ENCODE measurements at places on chromosomes 16 and 17.
A peak's percentile ranks its signal among the peaks of the same experiment; 100 is the strongest.

GRCh38 chr17:6675201-6675825 is 23.8 kb downstream of the C17orf100 start:
- peak; percentile 12 for DNase-seq

- no peak for DNase-seq
Measured at GRCh38 chr17:73256220-73256619, 5.5 kb downstream of the CPSF4L start.

- DNase-seq: peak; percentile 61
Measured at GRCh38 chr16:47987136-47987535, 168.7 kb downstream of the ABCC12 start.

DNA sequence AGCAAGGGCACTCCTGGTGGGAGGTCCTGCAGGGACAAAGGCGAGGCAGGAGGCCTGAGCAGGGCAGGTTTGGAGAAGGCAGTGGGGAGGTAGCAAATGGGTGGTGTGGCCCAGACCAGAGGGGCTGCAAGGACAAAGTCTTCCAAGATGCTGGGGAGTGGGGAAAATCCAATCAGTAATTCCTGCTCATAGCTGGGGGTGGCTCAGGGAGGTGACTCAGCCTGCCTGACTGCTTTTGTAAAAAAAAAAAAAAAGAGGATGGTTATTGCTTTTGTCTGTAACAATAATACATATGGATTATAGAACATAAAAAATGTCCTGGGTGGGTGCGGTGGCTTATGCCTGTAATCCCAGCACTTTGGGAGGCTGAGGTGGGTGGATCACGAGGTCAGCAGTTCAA is 5.2 kb downstream of the IL34 start:
- peak; percentile 38 for DNase-seq

GRCh38 chr17:28950017-28950751 is 1.1 kb downstream of the PHF12 start:
- DNase-seq: no peak

DNA sequence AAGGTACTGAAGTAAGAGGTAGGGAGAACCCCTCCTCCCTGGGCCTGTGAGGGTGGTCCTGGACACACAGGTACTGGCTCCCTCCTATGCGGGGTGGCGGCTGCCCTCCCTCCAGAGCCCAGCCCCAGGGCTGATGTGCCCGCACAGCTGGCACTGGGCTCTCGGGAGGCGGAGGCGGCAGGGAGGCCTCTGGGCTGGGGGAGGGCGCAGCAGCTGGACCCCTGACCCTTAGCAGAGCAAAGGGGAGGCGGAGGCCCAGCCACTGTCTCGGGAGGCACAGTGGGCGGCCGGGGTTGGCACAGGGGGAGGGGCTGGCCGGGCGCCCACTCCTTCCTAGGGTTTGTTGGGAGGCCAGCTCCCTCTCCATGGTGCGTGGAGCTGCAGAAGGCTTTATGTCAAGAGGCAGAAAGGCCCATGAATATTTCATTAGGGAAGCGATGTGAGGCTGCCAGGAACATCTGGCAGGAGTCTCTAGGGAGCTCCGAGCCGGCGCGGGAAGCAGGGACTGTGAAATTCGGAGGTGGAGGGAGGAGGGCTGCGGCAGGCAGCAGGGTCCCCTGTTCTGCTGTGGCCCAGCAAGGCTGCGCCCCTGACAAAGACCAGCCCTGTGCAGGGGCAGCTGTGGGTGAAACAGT is 44.1 kb upstream of the ACSF3 start:
- DNase-seq: no peak

DNA sequence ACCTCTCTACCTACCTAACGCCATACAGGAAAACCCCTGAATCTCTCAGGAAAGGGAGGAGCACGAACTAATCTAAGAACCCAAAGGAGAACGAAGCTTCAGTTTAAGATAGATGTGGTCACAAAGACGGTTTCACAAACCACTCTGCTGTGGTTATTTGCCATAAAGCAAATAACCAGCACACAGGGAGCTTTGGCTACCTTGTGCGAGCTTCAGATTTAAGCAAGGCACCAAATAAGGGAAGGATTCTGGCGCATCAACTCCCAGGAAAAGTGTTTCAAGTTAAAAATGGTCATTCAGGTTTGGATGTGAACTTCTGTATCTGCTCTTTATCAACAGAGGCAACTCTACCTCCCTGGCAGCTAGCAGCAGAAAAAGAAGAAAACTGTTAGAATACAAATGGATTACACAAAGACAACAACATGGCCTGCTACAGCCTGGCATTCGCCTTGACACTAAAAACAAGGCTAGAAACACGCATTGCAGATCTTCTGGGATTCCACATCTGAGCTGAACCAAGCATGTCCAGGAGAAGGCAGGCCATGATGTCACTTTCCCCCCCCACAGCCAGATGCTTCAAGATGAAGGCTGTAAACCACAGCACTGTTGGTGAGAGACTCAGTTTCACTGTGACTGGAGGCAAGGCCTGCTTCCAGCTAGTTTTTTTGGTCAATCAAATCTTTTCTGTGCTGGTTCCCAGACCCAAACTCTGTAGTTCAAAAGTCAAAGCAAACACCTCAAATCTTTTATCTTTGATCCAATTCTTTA is 43.6 kb downstream of the SMG6 start:
- no peak for DNase-seq

- no peak for DNase-seq
Measured at GRCh38 chr17:31918701-31919128, 17.2 kb upstream of the UTP6 start.

DNA sequence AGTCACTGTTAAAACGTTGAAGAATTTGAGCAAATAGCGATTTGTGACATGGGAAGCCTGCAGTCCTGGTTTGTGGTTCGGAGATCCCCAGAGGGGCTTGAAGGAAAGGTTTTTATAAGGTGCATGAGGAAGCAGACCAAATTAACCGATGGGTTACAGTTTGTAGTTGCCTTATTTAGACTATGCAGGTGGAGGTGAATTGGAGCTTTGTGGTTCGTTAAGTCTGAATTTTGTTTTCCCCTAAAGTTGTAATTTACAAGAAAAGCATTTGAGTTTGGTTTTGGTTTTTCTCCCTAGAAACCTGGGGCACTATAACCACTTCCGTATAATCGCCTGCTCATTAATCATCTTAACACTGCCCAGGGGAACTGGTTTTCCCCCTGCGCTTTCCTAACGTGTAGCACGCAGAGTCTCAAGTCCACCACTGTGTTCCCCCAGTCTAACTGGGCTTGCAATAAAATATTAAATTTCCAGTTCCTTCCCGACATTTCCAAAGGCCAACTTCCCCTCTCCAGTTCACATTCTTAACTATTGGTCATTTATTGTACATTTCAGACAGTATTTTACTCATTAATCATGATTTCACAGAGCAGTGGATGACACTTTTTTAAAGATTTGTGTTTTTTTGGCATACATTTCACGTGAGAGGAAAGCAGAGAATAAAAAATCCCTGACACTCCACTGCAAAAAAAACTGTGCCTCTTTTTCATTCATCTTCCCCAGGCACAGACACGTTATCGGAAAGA is 932 bp downstream of the ZNF267 start:
- peak; percentile 83 for DNase-seq

- DNase-seq: peak; percentile 87
Measured at GRCh38 chr16:4290236-4290830, 17.5 kb upstream of the TFAP4 start.

- DNase-seq: no peak
Measured at GRCh38 chr17:78791840-78792709, 10.0 kb upstream of the CYTH1 start.

DNA sequence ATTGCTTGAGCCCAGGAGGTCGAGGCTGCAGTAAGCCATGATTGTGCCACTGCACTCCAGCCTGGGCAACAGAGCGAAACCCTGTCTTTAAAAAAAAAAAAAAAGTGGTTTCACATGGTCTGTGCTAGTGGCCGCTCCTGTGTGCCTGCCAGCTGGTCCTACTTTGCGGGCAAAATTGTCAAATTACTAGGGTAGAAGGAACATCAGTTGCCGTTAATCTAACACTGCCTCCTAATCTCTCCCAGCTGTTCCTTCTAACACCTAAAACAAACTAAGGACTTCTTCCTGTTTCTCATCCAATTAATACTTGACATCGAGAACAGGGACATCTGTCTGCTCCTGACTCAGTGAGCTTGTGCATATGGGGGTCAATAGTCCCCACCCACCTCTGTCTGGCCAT is 23.9 kb downstream of the TMEM11 start:
- no peak for DNase-seq

DNA sequence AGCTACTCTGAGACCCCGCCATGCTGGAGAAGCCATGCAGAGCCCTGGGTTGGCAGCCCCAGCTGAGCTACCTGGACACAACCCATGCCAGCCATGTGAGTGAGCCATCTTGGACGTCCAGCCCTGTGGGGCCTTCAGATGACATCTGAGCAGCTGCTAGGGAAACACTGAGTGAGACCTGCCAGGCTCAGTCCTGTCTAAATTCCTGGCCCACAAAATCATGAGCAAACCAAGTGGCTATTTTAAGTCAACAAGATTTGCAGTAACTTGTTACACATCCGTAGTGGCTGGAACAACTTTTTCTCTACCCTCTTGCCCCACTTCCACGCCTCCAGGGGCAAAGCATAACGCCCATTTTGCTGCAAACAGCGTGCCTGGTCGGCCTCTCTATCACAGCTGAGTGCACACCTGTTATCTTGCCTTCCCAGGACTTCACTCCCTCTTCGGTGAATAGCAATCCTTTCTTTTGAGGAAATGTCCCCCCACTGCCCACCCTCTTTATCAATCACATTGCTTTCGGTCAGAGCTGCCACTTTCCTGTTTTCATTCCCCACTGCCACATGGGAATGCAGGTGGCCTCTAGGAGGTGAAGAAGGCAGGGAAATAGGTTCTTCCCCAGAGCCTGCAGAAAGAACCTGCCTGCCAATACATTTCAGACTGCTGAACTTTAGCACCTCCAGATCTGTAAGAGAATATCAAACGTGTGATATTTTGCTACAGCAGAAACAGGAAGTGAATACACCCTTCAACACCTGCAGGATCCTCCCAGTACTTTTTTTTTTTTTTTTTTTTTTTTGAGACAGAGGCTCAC is 7.4 kb upstream of the SCIMP start:
- DNase-seq: peak; percentile 67

GRCh38 chr17:55386796-55387332 is 34.8 kb downstream of the MMD start:
- DNase-seq: peak; percentile 27

DNA sequence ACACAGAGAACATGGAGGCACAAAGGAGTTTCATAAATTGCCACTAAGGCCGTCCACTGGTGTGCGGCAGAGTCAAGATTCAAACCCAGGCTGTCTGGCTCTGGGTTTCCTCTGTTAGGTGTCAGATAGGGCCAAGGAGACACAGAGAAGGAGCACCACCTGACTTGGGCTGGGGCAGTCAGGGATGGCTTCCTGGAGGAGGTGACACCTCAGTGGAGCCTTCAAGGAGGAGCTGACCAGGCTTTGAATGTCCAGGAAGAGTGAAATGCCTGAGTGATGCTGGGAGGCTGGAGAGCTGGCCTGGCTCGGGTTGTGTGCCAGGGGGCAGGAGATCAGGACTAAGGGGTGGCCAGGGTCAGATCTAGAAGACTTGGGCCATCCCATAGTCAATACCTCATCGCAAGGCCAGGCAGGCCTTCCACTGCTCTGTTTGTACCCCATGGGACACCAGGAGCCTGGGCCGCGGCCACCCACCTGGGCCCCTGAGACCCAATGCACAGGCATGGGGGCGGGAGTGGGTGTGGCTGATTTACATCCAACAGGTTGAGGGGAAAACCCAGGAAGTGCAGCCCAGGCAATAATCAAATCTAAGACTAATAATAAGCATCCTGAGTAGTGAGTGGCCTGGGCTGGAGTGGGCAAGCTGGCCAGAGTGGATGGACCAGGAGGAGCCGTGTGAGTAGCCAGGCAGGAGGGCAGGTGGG is 73.7 kb downstream of the USP22 start:
- no peak for DNase-seq

DNA sequence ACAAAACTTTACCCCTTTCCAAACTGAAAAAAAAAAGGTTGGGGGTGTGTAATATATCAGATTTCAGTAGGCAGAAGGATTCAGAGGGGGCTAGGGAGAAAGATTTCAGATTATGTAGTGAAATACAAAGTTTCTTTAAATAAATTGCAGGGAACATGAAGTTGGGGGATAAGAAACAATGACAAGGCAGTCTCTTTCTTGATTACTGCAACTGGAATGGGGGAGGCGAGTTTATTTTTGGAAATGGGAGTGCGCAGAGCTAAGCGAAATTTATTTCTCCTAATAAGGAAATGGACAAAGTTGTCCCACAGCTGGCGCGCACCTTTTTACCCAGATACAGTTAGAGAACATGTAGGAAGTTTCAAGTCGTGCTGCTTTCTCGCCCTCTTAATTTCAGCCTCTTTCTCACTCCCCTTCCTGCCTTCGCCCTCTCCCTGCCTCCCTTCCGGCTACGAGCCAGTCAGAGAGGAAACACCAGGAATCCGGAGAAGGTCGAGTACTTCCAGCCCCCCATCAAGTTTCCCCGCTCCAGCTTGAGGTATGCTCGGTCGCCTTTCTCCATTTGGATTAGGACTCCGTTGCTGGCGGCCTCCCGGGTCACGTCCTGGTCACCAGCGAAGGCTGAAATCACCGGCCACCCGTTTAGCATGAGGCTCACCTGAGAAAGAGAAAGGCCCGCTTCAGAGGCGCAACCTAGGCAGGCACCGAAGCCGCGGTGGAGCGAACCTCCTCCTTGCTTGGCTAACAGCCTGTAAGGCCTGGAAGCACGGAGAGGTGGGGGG is 2.5 kb downstream of the CBLN1 start:
- no peak for DNase-seq

DNA sequence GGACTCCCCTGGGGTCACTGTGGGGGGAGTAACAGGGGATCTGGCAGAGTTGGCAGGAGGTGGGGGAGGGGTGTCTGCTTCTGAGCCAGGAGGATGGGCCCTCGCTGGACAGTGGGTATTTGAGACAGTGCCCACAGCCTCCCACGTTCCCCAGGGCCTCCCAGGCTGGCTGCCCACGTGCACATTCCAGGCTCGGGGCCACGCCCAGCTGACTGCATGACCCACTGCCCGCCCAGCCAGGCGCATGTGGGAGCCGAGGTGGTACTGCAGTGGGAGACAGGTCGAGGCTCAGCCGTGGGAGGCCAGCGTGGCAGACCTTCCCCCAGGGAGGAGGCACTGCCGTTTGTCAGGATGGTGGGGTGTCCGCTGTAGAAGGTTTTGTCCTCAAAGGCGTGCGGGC is 38.8 kb downstream of the BAHCC1 start:
- DNase-seq: no peak
